Right atrium auricular region (tissue), 2 donors: ENCODE measurements at places on chromosomes 5 and 9. TPM values are rescaled to one million over a fixed set of nuclear protein-coding genes. Genes with fewer than 3 reads are reported as not detected.

CD14 gene
- 25.0 TPM for total RNA-seq

KIF27 gene
- total RNA-seq = 4.6 TPM

DNA sequence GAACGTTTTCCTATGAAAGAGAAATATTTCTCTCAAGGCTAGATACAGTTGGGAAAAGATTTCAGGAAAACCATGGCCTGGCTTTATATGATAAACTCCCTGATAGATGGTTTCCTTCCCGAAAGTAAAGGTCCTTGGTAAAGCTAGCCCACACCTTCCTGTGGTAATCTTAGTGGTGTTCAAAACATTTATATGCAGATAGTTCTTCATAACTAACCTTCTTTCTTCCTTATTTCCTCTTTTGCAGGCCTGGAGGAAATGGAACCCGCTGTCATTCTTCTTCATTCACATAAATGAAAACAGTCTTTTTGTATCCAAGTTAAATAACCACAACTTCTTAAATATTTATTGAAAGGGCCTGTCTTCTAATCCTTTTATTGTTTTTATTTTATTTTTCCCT, 474.0 kb upstream of the ACTBL2 start:
- no peak for DNase-seq

GRCh38 chr5:113047733-113048652, 71.4 kb downstream of the DCP2 start:
- no peak for DNase-seq

DNA sequence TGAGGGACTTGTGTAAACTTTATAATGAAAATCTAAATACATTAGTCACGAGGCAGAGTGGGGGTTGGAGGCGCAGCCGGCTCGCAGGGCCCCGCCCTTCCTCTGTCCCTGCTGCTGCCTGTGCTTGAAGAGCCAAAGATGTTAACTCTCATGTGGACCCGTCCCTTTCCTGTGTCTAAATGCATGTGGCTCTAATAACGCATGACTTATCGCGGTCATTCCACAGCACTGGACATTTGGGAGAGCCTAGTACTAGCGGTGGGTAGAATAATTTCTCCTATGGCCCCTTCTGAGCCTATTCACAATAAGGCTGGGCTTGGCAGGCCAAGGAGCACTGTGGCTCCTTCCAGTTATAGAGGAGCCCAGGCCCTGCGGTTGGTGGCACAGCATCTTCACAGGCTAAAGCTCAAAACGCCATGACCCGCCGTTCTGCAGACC, 82.3 kb upstream of the SIMC1 start:
- DNase-seq = no peak

- no peak for DNase-seq
Observed at GRCh38 chr9:100377015-100377414, 24.3 kb upstream of the TEX10 start.
